ENCODE measurements at places on chromosomes 1 and 21. TPM values are rescaled to one million over a fixed set of nuclear protein-coding genes. Genes with fewer than 3 reads are reported as not detected.

GRCh38 chr1:11691928-11692711, 610 bp downstream of the DRAXIN start:
- DNase-seq = no peak

DNA sequence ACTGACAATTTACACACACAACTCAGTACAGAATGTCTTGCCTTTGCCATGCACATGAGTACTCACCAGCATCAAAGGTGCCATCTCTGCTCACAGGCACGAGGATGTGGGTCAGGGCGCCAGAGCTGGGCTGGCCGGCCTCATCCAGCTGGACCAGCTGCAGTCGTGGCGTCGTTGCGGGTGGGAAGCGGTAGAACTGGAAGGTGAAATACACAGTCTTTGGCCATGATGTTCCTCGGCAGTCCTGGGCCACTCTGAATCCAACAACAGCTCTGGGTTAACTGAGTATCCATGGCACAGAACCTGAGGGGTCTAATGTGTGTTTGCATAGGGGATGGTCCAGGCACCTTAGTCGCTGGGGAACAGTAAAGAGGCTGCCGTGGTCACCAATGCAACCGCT, 87.7 kb downstream of the NPHP4 start:
- DNase-seq = no peak

CLCA4 gene
- polyA plus RNA-seq = 1.5 TPM

COL11A1 gene
- polyA plus RNA-seq = 53.8 TPM

DNA sequence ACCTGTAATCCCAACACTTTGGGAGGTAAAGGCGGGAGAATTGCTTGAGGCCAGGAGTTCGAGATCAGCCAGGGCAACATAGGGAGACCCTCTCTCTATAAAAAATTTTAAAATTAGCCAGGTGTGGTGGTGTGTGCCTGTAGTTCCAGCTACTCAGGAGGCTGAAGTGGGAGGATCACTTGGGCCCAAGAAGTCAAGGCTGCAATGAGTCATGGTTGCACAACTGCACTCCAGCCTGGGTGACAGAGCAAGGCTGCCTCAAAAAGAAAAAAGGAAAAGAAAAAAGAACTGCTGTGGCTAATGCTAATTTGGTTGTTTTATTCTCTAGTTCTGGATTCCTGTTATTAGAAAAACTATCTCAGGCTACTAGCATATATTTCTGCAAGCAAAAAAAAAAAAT, 29.8 kb downstream of the DBT start:
- DNase-seq = no peak

TNFRSF4 gene
- polyA plus RNA-seq = 1.2 TPM

- DNase-seq = no peak
Measured at GRCh38 chr1:200359610-200360163, 50.1 kb downstream of the ZNF281 start.

GRCh38 chr1:178188306-178188705, 94.4 kb downstream of the RASAL2 start:
- no peak for DNase-seq
